ENCODE measurements at places on chromosomes 13 and 19.
A peak's percentile ranks its signal among the peaks of the same experiment; 100 is the strongest.

DNA sequence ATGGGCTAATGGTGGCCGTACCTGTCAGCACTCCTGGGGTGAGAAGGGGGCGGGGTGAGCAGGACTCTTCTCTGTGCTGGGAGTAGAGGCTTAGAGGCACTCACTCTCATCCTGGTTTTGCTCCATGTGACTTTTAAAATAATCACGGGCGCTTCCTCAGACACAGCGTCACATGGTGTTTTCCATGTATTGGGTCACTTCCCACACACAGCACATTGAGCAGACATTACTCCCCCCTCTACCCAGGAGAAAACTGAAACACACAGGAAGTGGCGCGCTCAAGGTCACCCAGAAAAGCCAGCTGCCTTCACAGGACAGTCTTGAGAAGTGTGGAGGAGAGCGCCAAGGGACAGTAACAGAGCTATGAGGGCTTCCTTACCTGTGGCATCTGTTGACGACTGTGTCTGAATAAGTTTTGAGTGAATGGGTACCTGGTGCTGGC is 23.2 kb downstream of the SPATA13 start:
- peak; percentile 36 for DNase-seq

DNA sequence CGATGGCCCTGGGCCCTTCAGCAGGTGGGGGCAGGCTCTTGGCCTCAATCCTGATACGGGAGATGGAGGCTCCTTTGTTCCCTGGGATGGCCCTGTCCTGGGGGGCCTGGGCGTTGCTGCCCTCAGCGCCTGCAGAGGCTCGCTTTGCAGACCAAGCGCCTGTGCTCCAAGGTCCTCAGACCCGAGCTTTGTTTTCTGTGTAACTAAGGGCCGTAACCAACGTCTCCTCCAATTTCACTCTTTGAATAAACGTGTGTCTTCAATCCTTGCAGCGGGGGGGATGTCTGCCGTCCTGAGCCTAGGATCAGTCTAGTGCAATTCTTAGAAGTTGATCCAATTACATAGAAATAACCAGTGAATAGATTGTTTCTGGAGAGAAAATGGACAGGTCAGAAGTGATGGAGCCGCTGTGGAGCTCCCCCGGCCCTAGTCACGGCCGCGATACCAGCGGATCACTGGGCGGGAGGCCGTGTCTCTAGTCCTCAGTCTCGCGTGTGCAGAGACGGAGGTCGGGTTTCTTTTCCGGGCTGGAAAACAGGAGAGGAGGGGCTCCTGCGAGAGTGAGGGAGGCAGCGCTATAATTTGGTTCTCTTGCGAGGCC is 5.3 kb downstream of the PTBP1 start:
- DNase-seq, result no peak

DNA sequence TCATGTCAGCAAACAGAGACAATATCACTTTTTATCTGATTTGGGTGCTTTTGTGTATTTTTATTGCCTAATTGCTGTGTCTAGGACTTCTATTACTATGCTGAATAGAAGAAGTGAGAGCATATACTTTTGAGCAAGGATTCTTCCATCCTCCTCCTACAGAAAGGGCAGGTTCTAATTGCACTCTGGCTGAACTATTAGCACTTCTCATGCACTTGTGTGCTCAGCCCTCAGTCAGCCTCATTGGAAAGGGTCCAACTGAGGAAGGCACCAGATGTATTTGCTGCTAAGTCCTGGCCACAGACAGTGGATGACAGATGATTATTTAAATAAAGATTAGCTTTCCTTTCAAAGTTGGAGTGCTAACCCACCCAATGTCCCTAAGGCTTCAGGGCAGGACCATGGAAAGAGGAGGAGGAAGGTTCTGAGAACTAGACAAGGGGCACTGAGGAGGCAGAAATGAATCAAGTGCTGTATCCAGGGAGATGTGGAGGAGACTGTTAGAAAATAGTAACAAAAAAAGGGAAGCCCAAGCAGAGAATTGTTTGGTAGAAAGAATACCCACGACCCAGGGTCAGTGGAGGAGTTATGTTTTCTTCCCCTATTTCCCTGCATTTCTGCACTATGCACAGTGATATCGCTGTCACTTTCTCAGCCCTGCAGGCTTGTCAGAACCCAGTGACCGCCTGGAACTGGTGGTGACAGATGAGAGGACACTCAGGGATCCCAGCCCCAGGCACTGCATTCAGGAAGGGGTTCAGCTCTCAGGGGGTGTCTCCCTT is 8.0 kb downstream of the LILRB4 start:
- DNase-seq, result no peak

DNA sequence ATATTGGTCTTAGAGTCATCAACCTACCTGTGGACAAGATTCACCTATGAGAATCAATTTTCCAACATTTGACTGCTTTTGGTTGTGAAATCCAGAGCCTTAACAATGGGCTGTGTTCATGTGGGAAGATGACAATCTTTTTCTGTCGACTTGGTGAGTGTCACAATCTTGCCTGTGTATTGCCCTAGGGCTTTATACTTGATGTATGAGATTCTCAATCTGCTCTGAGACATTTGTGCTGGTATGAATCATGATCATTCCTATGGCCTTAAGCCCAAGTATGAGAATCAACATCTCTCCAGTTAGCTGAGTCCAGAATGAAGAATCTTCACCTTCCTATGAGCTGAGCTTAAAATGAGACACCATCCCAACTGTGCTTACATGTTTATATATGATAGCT is 68.7 kb downstream of the ZNF726 start:
- DNase-seq, result no peak

DNA sequence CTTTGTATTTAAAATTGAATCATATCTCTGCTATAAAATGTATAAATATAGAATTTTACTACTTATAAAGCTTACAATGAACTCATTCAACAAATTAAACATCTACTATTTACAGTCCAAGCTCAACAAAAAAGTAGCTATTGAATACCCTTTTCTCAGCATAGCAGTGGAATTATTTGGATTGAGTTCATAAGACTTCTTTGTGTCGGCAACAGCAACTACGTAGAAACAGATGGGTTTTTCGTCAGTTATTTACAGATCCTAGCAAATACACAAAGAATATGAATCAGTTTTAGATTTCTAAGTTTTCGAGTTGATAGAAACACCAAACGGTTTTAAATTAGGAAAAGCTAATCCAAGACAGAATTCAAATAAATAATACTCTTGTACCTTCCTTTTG is 10.4 kb upstream of the NEK3 start:
- DNase-seq, result no peak

GRCh38 chr13:26021516-26021915 is 30.3 kb downstream of the SHISA2 start:
- DNase-seq, result peak; percentile 74

- DNase-seq, result no peak
Observed at GRCh38 chr13:79290595-79291244, 115.3 kb downstream of the RBM26 start.

DNA sequence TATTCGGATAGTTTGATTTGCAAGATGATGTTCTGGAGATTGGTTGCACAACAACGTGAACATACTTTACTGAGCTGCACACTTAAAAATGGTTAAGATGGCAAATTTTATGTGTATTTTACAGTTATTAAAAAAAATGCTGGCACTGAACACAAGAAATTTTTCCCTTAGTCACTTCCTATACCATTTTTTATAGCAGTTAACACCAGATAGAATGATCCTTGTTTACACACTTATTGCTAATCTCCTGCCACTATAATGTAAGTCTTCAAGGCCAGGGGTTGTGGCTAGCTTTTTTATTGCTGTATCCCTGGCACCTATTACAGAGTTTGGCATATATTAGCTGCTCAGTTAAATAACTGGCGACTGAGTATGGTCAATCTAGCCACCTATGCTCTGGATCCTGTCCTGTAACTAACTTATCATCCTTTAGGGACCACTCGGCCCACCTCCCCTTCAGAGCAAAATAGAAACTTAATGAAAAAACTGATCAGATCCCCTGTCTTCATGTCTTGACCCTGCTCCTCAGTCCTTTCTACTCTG is 2.0 kb upstream of the EBPL start:
- no peak for DNase-seq

DNA sequence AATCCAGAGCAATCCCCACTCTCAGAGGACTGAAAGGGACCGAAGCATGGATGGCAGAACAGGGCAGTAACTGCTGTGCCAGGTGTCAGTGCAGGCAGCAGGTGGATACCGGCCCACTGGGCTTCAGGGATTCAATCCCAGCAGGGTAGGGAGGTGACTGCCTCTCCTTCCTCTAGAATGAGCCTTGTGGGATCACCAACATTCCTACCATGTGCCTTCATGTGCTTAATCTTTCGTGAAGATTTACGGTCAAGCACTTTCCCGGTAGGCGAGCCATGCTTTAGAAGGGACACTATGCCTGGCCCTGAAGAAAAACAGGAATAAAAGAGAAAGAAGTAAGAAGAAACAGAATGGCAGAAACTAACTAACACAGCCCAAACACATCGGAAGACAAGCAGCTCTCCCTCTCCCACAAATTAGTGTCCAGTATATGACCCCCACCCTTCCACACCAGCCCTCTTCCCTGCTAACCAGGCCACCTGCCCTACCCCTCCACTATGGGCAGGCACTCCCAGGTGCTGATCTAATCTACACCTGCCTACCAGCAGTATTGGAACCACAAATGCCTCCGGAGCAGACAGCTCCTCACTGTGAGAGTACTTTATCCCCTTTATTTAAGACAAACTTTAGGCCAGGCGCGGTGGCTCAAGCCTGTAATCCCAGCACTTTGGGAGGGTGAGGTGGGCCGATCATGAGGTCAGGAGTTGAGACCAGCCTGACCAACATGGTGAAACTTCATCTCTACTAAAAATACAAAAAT is 162.5 kb downstream of the NUFIP1 start:
- no peak for DNase-seq

DNA sequence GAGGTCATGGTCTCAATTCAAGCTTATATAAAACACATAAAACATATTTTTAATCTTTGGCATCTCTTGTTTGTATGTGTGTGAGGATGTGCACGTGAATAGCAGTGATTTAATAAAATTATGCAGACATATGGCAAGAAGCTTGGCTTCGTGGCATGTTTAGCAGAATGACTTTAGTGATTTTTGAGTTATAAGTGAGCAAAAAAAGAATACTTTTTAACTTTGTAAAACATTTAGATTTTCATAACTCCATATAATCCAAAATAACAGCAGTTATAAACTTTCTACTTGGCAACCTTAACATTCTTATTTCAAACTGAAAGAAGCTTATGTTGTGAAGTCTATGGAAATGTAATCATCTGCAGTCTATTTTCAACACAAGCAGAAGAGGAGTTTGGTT is 120.6 kb downstream of the SLITRK1 start:
- DNase-seq, result no peak

- peak; percentile 74 for DNase-seq
Observed at GRCh38 chr13:107192289-107192688, 624.4 kb upstream of the ARGLU1 start.

GRCh38 chr13:70755456-70755855 is 647.2 kb upstream of the KLHL1 start:
- DNase-seq, result no peak

GRCh38 chr13:44765001-44765471 is 188.9 kb upstream of the TSC22D1 start:
- no peak for DNase-seq

DNA sequence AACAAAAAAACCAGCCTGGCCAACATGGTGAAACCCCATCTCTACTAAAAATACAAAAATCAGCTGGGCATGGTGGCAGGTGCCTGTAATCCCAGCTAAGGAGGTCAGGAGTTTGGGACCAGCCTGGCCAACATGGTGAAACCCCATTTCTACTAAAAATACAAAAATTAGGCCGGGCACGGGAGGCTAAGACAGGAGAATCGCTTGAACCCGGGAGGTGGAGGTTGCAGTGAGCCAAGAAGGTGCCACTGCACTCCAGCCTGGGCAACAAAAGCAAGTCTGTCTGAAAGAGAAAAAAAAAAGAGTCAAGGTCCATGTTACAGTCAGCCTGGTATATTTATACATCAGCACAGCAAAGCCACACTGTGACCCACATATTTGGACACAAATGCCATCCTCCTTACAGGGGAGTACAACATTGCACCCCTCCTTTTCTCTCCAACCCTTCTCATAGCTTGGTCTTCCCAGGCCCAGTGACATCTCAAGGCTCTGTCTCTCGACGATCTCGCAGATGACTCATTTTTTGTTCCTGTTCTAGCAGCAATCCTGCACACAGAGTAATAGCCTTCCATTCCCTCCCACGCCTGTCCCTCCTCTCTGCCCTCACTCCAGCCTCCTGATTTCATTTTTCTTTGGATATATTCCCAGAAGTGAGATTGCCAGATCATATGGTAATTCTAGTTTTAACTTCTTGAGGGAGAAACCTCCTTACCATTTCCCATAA is 21.0 kb upstream of the DPP9 start:
- DNase-seq, result peak; percentile 49

DNA sequence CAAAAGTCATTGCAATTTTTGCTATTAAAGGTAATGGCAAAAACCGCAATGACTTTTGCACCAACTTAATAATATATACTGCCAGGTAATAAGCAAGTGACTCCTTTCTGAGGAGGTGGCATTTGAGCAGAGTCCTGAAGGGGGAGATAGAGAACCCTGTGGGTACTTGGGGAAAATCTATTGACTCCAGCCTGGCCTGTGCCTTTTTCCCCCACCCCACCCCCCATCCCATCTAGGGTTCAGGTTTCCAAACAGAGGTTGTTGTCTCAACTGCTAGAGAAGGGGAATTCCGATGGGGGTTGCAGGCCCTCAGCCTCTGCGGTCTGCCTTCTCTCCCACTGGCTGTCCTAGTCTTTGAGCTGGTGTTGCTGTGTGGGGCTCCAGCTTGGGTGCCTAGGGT is 11.5 kb downstream of the S1PR2 start:
- peak; percentile 52 for DNase-seq

DNA sequence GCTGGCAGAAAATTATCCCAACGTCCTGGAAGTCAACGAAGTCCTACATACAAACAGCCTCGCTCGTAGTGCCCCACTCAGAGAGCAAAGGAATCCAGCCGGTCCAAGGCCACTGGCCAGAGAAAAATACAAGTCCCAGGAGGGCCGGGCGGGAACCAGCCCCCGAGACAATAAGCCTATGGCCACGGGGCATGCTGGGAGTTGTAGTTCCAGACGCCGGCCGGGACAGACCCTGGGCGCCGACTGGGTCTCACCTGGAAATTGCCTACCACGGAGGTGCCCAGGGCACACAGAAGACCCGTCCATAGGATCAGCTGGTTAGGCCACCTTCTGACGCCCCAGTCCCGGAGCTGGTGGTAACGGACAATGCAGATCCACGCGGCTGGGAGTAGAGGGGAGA is 5.4 kb downstream of the TMEM150B start:
- no peak for DNase-seq
